ENCODE measurements at places on chromosomes 3 and 15.

DNA sequence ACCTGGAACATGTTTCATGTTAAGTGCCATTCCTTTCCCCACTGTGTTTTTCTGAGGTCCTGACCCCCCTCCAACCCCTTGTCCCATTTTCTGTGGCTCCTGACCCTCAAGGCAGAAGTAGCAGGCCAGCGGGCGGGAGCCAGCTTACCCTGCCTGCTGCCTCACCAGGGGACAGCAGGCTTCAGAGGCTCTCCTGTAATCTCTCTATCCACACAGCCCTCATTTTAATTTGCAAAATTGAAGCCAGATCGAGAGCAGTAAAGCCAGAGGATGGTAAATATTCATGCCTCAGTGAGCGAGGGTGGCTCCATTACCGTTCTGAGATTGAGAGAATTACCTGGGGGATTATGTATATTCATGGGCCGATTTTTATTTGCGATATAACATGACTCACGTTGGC is 147.6 kb downstream of the DNAJB8 start:
- DNase-seq, result no peak

DNA sequence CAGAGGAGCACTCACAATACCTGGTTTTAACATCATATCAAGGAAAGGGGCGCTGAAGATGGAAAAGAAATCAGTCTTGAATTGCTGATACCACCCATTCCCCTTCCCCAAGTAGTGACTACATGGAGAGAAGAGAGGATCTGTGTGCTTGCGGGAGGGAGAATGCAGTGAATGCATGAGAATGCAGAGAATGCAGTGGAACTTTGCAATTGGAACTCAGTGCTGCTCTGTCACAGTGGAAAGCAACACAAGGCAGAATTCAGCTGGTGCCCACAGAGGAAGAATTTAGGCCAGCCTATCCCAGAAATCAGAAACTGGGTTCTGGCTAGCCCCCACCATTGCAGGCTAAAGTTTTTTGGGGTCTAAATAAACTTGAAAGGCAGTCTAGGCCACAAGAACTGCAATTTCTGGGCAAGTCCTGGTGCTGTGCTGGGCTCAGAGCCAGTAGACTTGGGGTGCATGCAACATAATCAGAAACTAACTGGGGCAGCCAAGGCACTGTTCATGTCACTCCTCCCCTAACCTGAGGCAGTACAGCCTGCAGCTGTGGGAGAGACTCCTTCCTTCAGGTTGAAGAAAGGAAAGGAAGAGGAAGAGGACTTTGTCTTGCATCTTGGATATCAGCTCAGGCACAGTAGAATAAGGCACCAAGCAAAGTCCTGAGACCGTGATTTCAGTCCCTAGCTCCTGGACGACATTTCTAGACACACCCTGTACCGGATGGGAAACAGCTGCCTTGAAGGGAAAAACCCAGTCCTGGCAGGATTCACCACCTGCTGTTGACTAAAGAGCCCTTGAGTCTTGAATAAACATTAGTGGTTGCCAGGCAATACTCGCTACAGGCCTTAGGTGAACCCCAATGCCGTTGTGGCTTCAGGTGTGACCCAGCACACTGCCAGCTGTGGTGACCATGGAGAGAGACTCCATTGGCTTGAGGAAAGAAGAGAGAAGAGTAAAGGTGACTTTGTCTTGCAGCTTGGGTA is 329.3 kb downstream of the TBL1XR1 start:
- no peak for DNase-seq

DNA sequence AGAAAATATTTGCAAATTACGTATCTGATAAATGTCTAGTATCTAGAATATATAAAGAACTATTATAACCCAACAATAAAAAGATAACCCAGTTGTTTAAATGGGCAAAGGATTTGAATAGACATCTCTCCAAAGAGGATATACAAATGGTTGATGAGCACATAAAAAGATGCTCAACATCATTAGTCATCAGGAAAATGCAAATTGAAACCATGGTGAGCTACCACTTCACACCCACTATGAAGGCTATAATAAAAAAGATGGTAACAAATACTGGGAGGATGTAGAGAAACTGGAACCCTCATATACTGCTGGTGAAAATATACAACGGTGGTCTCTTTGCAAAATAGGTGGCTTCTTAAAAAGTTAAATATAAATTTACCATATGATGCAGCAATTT is 28.0 kb downstream of the RAD51 start:
- no peak for DNase-seq

DNA sequence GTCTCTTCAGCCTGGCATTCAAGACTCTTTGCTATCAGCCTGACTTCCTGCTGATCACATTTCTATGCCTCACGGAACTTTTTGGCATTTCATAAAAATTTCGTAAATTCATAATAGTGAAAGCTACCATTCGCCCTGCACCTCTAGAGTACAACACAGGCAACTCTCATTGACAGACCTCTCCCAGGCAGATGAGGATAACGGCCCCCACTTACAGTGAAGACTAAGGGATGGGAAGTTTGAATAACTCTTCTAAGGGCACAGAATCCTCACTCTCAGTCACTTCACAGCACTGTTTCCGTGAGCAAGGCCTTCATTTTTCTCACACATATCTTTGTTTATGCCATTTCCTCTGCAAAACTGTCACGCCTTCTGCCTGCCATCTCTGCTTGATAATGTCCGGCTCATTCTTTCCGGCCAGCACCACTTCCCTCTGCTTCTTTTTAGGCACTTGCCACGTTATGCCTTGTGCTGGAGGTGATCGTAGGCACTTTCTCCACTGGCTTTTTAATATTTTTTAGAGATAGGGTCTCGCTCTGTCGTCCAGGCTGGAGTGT is 224.1 kb upstream of the HES1 start:
- no peak for DNase-seq

- no peak for DNase-seq
Measured at GRCh38 chr15:84696757-84697156, 19.2 kb downstream of the SEC11A start.
